ENCODE measurements at places on chromosomes 6 and 20.

DNA sequence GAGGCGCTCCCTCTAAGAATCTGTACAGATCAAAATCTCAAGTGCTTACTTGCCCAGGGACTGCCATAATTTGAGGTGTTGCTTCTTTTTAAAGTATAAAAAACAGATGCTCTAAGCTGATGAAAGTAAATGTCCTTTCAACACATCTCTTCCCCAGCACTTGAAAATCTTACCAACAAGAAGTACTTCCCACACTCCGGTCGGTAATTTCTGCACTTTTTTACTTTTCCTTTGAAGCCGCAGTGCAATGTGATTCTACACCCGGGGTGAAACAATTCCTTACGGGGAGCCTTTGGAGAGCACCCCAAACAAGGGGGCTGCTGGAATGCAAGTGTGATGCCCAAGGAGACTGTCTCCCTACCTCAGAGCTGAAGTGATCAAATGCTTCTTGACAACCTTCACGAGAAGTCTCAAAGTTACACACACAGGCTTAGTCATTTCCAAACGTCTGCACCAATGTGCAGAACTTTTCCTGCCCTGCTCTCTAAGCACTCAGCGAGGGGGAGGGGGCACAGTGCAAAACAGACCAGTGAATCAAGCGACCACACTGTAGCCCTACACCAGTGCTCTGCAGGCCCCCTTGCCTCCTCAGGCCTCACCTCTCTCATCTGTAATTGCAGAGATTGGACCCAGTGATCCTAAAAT lies 56.7 kb downstream of the ATXN1 start:
- DNase-seq = no peak

GRCh38 chr20:37397076-37397953 lies 51.4 kb downstream of the SRC start:
- DNase-seq = no peak

GRCh38 chr6:124986164-124986563 lies 23.9 kb downstream of the RNF217 start:
- DNase-seq = no peak

- no peak for DNase-seq
Observed at GRCh38 chr6:42203183-42203582, 8.4 kb upstream of the GUCA1B start.

DNA sequence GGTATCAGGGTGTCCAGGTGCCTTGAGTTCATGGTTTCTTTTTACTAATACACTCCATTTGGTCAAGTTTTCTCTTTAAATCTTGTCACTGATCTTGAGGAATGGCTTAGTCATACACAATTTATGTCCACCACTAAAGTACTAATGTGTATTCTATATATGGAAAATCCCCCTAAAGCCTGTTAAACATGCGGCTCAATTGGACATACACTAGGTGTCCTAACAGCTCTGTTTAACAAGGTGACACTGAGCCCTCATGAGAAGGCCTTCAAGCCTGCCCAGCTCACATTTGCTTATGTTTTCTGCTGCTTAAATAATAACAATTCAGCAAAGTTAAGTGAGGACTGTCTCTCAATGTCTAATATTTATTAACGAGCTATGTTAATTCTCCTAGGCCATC lies 31.5 kb downstream of the PDE7B start:
- DNase-seq = no peak

DNA sequence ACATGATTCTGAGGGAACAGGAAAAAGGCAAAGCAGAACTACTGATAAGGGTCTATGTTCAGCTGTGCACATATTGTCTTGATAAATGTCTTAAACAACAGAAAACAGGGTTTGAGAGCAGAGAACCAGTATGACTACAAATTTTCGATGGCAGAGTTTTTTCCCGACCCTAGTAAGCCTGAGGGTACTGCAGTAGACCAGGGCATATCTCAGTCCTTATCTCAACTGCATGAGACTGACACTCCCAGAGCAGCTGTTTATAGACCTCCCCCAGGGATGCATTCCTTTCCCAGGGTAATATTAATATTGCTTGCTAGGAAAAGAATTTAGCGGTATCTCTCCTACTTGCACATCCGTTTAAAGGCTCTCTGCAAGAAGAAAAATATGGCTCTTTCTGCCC lies 1176.8 kb upstream of the ADGRB3 start:
- no peak for DNase-seq

GRCh38 chr20:19026121-19026878 lies 186.1 kb upstream of the SLC24A3 start:
- DNase-seq = no peak

DNA sequence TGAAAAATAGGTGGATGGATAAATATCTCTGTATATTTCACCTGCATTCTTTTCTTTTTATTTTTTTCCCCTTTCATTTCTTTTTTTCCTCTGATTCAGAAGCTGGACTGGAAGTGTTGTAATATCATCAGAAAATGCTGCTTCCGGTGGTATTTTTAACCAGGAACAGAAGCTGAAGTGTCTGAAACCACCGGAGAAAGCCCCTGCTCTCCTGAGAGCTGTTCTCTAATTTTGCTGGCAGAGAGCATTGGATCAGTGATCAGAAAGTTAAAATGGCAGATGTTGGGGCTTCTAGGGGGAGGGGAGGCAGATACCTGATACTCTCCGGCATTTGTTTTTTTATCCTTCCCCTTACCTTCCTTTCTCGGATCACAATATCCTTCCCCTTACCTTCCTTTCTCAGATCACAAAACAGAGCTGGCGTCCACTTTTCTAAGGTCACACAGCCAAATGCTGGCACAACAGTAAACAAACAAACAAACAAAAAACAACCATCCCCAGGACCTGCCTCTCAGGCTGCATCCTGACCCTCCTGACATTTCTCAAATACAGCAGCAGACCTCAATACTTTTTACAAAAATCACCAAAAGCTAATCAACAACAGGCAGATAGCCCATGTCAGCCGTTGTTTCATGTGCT lies 143.2 kb upstream of the ZNF217 start:
- DNase-seq = no peak

DNA sequence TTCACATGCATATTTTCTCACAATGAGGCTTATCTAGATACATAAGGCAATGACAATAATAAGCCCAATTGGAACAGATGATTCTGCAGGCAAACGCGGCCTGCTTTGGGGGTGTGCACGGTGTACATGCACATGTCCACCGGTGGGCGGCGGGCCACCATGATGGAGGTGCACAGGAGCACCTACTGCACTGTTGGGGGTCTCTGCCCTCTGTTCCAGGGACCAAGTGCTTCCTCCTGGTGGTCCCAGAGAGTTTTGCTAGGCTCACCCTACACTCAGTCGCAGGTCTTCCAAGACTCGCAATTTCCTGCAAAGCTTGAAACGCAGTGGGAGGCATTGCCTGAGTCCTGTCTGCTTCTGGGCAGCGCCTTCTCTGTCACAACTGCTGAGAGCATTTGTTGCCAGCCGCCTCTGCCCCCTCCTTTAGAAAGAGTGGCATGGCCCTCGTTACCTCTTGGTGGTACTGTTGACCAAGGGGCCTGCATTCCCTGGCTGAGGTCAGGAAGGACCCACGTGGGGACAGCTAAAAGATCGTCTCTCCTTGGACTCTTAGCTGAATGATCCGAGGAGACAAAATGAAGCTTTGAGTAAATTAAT lies 135.3 kb downstream of the ERMARD start:
- DNase-seq = no peak

GRCh38 chr20:57210054-57210910 lies 56.2 kb downstream of the BMP7 start:
- no peak for DNase-seq

- DNase-seq = no peak
Observed at GRCh38 chr6:29319931-29320330, 18.4 kb downstream of the OR14J1 start.

- DNase-seq = no peak
Observed at GRCh38 chr20:3603108-3603507, 60.1 kb downstream of the GFRA4 start.

DNA sequence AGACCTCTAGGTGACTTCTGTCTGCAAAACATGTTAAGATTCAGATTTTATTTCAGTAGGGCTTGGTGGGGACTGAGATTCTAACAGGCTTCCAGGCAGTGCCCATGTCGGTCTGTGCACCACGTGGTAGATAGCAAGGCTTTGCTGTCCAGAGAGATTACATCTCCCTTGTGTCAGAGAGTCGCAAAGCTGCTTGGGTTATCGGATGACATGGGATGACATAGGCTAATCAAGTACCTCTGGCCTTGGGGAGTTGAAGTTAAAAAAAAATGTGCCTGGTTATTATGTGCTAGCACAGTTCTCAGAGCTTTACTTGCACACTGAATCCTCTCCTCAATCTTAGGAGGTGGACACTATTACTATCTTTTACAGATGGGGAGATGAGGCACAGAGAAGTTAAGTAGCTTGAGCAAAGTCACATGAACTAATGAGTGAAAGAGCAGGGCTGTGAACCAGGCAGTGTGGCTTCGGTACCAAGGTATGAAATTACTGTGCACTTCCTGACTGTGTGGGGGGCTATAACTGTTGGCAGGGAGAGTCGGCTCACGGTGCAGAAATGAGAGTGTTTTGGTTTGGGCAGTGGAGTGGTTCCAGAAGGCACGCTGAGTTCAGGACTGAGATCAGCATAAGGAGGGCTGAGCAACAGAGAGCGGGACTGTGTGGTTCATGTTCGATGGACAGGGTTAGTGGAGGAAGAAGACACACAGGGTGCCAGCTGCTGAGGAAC lies 41.1 kb downstream of the FARS2 start:
- DNase-seq = peak; percentile 49

DNA sequence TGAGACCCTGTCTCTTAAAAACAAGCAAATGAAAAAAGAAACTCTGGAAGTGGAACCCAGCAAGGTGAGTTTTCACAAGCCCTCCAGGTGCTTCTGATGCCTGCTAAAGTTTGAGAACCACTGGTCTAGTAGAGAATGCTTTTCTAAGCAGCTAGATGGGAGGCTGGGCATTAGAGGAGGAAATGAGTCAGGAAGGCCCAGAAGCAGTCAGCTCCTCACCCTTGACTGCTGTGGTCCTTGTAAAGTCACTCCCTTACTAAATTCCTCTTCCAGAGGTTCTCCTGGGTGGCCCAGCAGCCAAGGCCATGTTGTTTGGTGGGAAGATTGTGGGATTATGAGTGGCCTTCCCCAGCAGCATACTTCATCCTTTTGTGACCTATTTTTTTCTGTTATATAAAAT lies 52.0 kb upstream of the FYN start:
- DNase-seq = no peak

- DNase-seq = peak; percentile 77
Observed at GRCh38 chr6:16950302-16950701, 151.5 kb upstream of the STMND1 start.

GRCh38 chr6:12958052-12958706 lies 241.6 kb downstream of the PHACTR1 start:
- DNase-seq = no peak

DNA sequence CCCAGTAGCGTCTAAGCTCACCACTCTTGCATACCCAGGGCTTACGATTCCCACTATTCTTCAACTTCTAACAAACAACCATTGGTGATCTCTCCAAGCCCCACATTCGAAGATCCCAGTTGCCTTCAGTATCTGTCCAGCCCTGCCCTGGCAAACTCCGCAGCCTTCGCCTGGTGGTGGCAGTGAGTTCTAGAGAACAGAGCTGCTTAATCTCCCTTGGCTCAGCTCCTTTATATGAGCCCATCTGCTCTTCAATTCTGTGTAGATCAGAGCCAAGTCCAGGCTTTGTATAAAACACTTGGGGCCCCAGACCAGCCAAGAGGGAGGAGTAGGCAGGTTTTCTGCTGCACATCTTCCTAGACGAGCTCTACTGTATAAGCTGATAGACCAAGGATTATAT lies 193.3 kb downstream of the PHACTR1 start:
- DNase-seq = no peak

DNA sequence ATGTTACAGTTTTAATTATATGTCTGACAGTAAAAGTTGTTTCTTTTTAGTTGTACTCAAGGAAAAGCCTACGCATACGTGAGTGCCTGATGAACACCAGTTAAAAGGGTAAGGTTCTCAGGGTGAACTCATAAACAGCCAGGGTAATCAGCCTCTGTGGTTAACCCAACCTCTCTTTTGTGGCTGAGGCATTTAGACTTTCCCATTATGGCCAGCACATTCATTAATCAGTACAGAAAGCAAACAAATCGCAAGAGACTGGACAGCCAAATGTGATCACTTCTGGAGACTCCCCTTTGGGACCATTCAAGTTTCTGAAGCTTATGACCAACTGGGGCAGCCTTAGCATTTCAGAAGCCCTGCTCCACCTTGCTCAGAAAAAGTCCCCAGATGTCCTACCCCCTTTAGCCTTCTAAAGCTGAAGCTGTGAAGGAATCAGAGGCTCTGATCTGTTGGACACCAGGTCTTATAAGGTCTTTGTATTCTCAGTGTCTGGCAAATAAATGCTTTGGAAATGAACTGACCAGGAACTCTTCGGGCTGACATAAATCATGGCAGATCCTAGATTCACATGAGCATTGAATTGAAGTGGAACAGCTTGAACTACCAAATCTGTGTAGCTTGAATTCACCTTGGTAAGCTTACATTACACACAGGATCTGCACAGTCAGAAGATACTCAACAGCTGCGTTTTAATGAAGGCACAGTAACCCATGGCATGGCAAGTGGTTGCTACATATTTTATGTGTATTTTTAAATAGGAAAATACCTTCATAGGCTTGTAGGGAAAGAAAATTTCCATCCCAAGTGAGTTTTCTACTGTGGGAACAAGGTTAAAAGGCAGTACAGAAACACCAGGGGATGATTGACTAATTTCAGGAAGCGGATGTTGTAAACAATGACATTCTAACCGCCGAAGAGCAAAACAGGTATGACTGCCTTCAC lies 18.7 kb downstream of the IL20RA start:
- no peak for DNase-seq

GRCh38 chr6:131210469-131210868 lies 75.2 kb downstream of the AKAP7 start:
- DNase-seq = no peak

- DNase-seq = no peak
Observed at GRCh38 chr6:144161975-144162374, 11.7 kb downstream of the STX11 start.

- DNase-seq = no peak
Observed at GRCh38 chr6:130113201-130113710, 94.9 kb downstream of the L3MBTL3 start.

DNA sequence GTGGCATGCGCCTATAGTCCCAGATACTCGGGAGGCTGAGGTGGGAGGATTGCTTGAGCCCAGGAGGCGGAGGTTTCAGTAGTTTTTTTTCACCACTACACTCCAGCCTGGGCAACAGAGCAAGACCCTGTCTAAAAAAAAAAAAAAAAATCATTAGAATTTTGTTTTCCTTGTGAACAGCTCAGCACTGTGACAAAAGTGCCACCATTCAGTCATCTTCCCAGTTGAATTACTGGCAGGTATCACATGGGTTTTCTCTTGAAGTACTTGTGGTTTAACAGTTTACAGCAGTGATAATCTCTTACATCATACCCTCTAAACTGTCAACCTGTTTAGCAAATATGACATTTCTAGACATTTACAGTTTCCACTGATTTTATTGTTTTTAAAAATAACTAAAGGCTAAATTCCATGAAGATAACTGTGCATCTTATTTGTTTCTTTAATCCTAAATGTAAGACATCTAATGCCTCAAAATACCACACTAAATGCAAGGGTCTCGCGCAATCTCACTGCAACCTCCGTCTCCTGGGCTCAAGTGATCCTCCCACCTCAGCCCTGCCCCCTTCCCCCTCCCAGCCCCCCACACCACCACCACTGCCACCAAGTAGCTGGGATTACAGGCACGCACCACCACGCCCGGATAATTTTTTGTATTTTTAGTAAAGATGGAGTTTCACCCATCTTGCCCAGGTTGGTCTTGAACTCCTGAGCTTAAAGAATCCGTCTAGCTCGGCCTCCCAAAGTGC lies 7.0 kb downstream of the TRPC4AP start:
- peak; percentile 43 for DNase-seq

Measured in hematopoietic multipotent progenitor cell treated with erythropoietin and hydrocortisone succinate and interleukin-3 and kit ligand, for 8 days (in vitro differentiated cells).